ENCODE measurements at places on chromosomes 1 and 21.

- no peak for DNase-seq
These were observed 107.6 kb downstream of the NAV1 start for GRCh38 chr1:201646411-201647022.

DNA sequence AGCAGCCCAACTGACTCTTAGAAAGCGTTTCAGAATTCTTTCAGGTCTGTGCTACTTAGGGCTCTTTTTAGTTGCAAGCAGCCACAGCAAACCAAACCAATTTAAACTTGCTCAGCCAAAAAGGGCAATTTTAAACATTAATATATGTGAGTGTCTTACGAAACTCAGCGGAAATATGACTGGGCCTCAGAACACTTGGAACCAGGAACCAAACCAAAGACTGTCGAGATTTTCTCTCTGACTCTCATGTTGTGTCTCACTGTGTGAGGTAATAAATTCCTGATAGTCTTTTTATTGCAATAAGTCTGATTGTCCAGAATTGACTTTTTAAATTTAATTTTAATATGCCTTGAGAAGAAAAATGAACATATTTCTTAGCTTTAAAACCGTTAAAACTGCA lies 122.3 kb downstream of the SYF2 start:
- DNase-seq = no peak

- DNase-seq = no peak
These were observed 6.3 kb upstream of the ERRFI1 start for GRCh38 chr1:8032366-8032910.

DNA sequence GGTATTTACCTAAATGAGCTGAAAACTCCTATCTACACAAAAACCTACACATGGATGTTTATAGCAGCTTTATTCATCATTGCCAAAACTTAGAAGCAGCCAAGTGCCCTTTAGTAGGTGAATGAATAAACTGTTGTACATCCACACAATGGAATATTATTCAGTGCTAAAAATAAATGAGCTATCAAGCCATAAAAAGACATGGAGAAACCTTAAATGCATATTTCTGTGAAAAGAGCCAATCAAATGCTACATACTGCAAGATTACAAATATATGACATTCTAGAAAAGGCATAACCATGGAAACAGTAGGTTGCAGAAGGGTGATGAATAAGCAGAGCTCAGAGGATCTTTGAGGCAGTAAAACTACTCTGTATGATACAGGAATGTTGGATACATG lies 23.3 kb downstream of the ABCB10 start:
- DNase-seq = no peak

GRCh38 chr1:40851643-40852042 lies 10.5 kb downstream of the CITED4 start:
- no peak for DNase-seq

DNA sequence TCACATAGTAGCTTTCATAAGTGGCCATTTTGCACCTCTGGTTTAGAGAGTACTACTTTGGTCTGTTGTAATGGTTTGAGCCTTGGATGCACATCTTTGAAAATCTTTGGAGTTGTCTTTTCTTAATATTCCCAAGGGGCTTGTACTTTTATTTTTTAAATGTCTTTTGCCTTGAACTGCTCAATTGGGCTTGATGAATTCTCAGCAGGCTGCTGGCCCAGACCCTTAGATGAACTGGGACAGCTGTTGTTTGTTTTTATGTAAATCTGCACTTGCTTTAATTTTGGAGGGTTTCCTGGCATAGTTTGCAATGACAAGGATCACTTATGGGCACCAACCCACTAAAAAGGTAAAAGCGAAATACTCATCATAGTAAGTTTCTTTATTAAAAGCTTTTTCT lies 24.9 kb downstream of the NGF start:
- no peak for DNase-seq

DNA sequence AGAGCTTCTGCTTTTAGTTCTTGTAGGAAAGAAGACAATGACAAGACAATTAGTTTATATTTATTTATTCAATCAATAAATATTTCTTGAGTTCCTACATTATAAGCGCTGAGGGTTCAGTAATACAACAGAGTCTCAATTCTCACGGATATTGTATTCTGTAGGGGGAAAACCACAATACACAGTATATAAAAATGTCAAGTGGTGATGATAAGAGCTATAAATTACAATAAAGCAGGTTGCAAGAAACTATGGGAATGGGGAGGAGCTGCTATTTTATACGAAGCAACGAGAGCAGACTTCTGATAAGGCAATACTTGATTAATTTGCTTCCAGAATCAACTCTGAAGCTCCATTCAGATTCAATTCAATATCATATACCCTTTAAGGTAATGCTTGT lies 10.6 kb upstream of the XCL1 start:
- no peak for DNase-seq

GRCh38 chr1:161196521-161197451 lies 2.1 kb downstream of the ADAMTS4 start:
- peak; percentile 53 for DNase-seq

DNA sequence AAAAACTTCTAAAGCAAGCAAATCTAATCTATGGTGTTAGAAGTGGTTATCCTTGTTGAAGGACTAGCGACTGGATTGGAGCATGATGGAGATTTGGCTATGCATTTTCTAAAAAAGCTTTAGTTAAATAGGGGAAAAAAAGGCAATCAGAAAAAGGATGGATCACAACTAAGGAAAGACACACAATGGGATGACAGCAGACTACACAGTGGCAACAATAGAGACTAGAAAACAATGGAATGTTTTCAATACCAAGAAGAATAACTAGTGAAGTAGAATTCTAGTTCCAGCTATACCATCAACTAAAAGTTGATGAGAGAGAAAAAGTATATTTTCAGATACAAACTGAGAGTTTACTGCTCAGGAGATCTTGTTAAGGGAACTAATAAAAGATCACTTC lies 605.8 kb downstream of the PTPRU start:
- DNase-seq = no peak

DNA sequence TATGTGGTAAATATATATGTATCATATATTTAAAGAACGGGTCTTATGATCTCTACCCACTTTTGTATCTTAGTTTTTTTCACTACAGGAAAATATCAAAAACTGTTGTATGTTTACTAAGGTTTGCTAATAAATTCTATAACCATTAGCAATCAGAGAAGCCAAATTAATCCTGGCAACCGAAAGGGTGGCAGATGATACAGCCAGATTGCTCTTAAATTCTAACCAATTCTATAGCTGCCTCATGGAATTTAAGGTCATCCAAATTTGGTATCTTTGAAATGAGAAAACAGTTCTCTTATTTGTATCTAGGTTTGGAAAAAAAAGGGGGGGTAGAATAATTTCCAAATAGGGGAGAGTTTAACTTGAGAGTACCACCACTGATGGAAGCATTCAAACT lies 591.2 kb downstream of the SMYD3 start:
- no peak for DNase-seq

DNA sequence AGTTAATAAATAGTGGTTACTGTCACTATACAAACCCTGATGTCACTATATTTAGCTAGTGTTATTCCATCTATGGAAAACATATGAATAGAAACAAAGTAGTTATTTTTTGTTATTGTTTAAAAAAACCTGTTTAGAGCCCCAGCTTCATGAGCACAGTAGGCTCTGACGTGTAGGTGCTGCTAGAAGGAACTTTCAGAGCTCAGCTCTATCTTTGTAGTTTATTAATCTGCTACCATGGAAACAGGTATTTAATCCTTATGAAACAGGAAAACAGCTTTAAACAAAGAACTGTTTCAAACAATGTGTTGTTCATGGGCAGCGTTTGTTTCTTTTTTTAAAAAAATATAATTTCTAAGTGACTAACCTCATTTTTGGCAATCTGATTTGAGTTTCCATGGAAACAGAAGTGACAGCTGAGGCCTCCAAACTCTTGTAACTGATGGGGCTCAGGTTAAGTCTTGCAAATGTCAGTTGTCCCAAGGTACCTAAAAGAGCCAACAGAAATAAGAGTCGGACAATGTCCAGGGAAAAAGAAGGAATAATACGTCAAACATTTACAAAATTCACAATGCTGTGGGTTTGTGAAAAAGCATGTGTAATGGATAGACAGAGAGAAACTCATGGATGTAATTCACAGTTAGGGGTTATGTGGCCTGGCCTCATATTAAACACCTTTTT lies 162.0 kb upstream of the C21orf91 start:
- DNase-seq = no peak

GRCh38 chr1:161492827-161493226 lies 12.4 kb upstream of the FCGR2A start:
- DNase-seq = no peak

GRCh38 chr21:26845066-26845758 lies at the start of gene ADAMTS1:
TSS of gene ADAMTS1 (minus strand) at chr21:26845409. CDS start at chr21:26844954, 455 bp downstream.
- peak; percentile 75 for DNase-seq

All from brain microvascular endothelial cell (primary cell).